ENCODE measurements at places on chromosomes 12 and 14. TPM values are rescaled to one million over a fixed set of nuclear protein-coding genes. Genes with fewer than 3 reads are reported as not detected.

GRCh38 chr14:70706177-70706576 is 64.5 kb downstream of the TTC9 start:
- no peak for DNase-seq

DNA sequence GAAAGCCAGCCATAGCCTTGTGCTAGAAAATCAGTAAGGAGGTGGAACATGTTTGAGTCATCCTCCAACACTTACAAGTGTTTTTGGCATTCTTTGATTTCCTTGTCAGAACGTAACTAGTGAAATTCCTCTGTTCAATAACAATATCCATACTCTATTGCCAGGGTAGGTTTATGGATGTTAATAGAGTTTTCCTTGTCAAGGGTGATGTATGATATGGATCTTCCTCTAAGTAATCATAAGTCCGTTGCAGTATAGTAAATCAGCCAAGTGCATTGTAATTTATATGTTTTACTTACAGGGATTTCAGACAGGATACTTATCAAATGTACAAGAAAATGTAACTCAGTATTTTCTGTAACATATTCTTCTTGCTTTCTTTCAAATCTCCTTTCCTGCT is 19.4 kb downstream of the NAV3 start:
- no peak for DNase-seq

- no peak for DNase-seq
These were observed 82.8 kb upstream of the CCDC198 start for GRCh38 chr14:57576498-57576897.

The WDR89 gene
- 3.2 TPM for polyA plus RNA-seq

The MAP1LC3B2 gene
- 1.4 TPM for polyA plus RNA-seq

GRCh38 chr12:122753319-122753650 is 661 bp downstream of the DENR start:
- no peak for DNase-seq

DNA sequence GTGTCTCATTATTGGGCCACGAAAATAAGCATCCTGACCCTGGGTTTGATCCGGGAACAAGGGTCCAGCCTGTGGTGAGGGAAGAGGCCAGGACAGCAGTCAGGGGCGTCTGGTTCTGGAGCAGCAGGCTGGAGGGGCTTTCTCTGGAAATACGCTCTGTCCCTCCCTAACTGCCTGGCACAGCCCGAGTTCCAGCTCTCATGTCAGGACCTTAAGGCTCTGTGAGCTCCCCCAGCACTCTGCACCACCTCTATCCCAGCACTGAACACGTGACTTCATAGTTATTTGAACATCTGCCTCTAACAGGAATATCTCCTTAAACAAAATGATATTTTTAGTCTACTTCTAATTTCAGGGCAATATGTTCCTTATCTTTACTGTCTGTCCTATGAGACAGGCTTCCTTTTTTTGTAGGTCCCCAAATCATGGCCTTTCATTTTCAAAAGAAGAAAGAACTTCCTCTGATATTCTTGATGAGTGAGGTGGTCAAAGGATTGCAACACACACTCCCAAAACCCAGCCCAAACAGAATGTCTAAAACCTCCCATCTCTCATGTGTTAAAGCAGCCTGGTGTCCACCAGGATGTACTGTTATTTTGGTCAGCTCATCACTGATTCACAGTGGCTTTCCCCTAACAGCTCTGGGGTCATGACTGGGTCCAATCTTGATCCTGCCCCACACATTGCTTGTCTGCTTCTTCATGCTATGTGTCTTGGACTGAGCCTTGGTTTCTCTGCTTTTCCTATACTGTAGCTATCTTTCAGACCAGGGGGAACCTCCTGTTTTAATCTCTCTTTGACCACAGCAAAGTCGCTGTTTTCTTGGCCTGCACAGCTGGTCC is 9.7 kb downstream of the AQP6 start:
- DNase-seq, result peak; percentile 46

GRCh38 chr12:80470403-80470802 is 26.4 kb downstream of the PTPRQ start:
- DNase-seq, result no peak

The INSM2 gene
- not detected for polyA plus RNA-seq

- no peak for DNase-seq
These were observed 1.3 kb downstream of the RAPGEF3 start for GRCh38 chr12:47757364-47757839.

The PPHLN1 gene
- 54.3 TPM for polyA plus RNA-seq

DNA sequence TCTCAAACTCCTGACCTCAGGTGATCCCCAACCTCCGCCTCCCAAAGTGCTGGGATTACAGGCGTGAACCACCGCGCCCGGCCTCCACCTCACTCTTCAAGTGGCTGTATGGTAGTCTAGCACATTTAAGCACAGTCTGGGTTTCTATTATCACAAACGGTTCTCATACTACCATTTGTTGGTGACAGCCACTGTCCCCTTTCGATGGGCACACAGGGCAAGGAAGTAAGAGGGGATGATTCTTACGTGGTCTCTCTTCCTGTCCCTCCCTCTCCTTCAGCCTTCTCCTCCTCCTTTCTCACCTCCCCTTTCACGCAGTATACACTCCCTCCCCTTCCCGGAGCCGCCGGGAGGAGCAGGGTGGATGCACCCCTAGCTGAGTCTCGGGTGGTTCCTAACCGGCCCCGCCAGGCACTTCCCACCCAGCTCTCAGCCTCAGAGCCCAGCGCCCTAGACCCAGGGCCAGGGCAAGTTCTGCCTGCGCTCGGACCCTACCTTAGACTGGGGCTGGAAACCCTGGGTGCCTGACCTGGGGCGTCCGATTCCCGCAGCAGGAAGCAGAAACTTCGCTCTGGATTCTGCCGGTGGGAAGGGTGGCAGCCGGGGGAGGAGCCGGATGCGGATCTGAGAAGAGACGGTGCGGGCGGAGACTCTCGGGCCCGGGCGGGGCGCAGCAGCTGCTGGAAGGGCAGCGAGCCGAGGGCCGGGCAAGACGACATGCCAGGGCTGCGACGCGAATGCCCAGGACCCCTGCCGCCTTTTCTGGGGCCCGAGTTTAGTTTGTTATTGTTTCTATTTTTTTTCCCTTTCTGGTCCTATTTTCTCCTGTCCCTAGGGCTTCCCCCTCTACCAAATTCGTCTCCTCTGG is at the start of gene TEP1:
TEP1 (minus strand) TSS at position 626 of the 868 bp plus-strand sequence. CDS start 5,062 bp downstream, outside the sequence.
- DNase-seq, result peak; percentile 79

GRCh38 chr14:29521526-29522137 is 406.0 kb downstream of the PRKD1 start:
- peak; percentile 6 for DNase-seq

The LALBA gene
- not detected for polyA plus RNA-seq

The SLC35F4 gene
- not detected for polyA plus RNA-seq

GRCh38 chr14:70699646-70700045 is 57.9 kb downstream of the TTC9 start:
- DNase-seq, result no peak

GRCh38 chr12:101838628-101839323 is 8.0 kb upstream of the GNPTAB start:
- DNase-seq, result no peak

- peak; percentile 31 for DNase-seq
These were observed 29.7 kb upstream of the SAV1 start for GRCh38 chr14:50697659-50698290.

The RILPL2 gene
- 2.1 TPM for polyA plus RNA-seq

DNA sequence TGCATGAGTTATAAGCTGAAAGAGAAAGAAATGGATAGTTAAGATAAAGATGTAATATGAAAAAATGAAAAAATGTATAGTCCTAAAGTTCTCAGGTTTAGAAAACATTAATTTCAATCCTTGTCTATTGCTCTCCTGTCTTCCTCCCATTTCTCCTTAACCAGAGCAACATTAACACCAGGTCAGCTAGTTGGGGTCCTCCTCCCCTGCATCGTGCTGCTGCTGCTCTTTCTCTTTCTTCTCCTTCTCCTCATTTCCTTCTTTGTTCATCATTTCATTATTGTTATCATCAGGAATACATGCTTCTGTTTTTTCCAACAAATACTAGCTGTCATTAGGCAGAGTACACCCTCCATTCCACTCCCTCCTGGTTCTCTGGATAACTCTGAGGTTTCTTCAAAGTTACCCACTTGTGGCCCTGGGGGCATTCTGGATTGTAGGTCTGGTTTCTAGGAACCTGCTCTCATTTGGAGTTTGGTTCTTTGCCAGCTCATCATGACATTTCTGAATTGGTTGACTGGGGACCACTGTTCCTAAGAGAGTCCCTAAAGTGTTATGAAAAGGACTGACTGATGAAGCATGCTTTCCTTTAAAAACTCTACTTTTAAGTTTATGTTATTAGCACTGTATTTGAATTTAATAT is 17.0 kb downstream of the ACSS3 start:
- no peak for DNase-seq

DNA sequence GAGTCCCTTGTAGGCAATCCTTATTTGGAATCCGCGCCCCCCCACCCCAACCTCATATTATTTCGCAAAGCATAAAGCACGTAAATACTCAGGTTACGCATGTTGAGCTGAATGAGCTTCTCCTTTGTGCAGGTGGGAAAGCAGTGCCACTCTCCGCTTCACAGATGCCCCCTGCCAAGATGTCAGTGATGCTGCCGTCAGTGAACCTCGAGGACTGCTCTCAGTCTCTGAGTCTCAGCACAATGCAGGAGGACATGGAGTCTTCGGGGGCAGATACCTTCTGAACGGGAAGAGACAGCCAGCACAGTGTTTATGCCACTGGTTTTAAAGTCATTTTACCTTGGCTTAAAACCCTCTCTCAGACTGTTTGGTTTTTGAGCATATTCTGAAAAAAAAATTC is 90.1 kb upstream of the DACT1 start:
- DNase-seq, result no peak

The ADAM21 gene
- 0.11 TPM for polyA plus RNA-seq

- peak; percentile 80 for DNase-seq
These were observed 208.3 kb downstream of the LRIG3 start for GRCh38 chr12:58711974-58712373.

GRCh38 chr14:71508901-71509300 is 423.3 kb upstream of the RGS6 start:
- no peak for DNase-seq

The SRGAP1 gene
- polyA plus RNA-seq, result 10.2 TPM

DNA sequence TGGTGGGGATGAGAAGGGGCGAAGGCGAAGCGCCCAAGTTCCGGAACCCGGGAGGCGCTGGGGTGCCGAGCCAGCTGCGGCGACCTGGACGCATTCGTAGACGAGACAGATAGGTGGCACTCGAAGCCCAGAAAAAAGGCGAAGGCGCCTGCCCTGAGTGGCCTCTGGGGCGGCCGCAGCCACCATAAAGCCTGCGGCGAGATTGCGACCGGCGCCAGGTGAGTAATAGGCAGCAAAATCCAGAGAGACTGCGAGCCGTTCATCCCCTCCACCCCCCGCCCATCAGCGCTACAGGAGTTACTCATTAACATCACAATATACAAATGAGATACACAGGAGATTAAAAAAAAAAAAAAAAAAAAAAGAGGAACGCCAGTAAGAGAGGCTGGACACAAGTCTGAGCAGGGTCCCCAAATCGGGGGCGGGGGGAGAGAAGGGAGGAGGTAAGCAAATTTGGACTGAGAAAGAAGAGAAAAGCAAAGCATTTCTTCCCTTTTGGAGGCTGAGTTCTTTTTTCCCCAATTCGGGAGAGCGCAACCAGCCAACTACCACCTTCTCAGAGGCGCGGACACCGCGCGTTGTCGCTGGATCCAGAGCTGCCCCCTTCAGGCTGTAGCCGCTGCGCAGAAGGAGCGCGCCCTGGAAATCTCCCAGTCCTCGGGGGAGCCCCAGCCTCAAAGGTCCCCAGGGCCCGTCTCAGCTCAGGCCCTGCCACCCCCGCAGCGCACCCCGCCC is 15.7 kb downstream of the TBX3 start:
- DNase-seq, result peak; percentile 84

The INHBC gene
- 0.06 TPM for polyA plus RNA-seq

The AMDHD1 gene
- not detected for polyA plus RNA-seq

DNA sequence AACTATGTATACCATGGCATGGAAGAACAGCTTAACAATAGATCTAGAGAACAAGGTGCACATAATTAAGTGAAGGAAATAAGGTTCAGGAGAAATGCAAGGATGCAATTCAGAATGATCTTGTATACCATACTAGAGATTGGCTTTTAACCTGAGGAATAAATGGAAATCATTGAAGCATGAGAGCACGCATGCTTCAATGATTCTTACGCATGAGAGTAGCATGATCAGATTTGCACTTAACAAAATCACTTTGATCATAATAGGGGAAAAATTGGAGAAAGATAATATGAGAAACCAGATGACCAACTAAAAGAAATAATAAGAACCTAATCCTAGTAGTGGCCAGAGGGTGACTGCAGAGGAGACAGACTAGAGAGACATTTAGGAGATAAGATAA is 133.3 kb upstream of the FSCB start:
- no peak for DNase-seq

DNA sequence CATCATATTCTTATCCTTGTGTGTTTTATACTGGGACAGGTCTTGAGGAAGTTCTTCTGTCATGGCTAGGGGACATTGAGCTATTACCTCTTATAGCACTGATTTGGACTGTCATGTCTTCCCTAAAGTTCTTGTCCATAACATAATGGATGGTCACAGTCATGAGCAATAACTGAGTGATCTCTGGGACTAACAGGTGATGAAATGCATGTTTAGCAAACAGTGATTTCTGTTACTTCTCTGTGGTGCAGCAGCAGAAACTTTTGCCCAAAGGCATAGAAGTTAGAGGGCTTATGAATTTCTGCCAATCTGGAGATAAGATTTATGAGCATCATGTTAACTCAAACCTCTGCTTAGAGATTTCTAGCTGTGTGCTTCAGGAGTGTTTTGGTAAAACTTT is 5.9 kb downstream of the ADIPOR2 start:
- DNase-seq, result no peak

The SLC4A8 gene
- 3.1 TPM for polyA plus RNA-seq

GRCh38 chr14:39772627-39773026 is 340.4 kb upstream of the FBXO33 start:
- no peak for DNase-seq

DNA sequence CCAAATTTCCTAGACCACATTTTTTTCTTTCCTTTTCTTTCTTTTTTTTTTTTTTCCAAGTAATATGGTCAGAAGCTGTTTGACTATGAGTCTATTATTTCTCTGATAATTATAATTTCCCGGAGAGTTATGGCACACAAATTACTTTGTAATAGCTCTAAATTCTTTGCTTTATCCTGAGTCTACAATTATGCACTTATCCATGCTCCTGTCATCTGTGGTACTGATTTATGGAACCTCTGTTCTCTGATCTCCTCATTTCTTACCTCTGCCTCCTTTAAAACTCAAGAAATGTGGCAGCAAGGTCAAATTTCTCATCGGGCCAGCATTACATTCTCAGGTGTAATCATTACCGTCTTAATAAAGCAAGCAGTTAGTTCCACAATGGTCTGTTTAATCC is 282.1 kb downstream of the PAWR start:
- no peak for DNase-seq

DNA sequence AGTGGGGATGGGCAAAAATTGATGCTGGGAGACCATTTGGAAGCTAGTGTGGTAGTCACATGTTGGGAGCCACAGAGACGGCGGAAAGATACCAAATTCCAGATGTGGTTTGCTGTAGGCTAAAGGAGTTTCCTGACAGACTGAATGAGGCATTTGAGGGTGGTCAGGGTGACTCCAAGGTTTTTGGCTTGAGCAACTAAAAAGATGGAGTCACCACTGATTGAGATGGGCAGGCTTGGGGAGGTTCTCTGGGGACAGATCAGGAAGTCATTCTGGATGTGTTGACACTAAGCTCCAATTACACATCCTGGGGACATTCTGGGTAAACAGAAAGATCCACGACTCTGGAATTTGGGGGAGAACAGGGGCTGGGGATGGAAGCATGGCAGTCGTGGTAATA is 15.5 kb upstream of the SERPINA9 start:
- DNase-seq, result no peak

Measured in IMR-90 (cell line).